ENCODE measurements at places on chromosomes 4 and X.

DNA sequence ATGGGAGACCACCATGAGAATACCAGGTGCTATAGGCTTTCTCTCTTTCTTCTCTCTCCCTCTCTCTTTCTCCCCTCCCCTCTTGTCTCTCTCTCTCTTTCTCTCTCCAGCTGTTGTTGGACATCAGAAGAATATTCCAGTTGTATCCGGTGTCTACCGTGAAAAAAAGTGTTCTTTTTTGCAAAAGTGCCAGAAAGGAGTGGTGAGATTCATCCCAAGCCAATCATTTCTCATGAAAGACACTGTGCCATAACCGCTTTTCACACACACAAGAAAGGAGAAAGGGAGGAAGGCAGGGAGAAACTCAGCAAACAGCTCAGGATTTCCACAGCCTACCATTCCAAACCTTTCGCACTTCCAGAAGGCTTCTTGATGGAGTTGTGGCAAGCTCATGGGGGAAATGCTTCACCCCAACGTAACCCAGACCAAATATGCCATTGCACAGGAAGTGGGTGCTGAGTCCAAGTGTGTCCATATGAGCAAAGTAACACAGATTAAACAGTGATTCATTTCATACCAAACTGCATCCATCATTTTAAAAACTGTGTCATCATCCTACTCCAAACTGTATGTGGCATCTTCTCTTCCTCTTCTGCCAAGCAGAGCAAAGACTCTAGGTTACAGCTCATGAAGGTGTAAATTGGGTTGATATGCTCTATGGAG, 224.0 kb downstream of the APBB2 start:
- peak; percentile 98 for DNase-seq

DNA sequence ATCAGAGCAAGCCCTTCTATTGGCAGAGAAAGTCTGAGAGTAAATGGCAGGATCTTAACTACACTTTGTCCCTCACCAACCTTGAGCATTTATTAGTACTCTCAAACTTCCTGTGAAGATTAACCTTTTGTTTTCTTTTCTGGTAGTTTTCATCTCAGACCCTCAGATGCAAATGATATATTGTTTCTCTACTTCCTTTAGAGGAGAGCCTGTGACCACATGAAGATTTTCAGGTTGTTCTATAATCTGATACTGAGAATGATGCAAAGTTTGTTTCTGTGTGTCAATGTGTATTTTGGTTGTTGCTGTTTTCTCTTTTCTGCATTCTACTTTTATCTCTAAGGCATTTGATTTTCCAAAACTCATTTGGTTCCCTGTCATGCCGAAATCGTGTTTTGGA, 165.8 kb upstream of the CYSLTR1 start:
- no peak for DNase-seq

DNA sequence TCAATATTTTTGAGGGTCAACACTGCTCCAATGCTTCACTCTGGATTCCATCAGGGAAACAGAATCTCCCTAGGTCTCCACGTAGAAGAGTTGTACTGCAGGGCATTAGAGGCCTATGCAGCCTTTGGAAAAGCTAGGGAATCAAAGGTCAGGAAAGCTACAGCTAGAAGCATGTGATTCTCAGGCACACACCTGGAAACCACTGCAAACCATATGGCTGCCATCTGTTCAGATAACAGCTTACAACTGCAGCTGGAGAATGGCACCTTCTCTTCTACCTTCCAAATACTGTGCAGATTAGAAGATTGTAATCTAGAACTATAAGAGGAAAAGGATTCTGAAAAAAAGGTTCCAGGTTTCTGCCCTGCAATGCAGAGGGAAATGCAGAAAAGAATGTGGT, 60.6 kb downstream of the BTC start:
- no peak for DNase-seq

- no peak for DNase-seq
Observed at GRCh38 chr4:16237715-16238114, 11.4 kb upstream of the TAPT1 start.

- DNase-seq: no peak
Observed at GRCh38 chr4:106454581-106454980, 86.0 kb upstream of the GIMD1 start.

DNA sequence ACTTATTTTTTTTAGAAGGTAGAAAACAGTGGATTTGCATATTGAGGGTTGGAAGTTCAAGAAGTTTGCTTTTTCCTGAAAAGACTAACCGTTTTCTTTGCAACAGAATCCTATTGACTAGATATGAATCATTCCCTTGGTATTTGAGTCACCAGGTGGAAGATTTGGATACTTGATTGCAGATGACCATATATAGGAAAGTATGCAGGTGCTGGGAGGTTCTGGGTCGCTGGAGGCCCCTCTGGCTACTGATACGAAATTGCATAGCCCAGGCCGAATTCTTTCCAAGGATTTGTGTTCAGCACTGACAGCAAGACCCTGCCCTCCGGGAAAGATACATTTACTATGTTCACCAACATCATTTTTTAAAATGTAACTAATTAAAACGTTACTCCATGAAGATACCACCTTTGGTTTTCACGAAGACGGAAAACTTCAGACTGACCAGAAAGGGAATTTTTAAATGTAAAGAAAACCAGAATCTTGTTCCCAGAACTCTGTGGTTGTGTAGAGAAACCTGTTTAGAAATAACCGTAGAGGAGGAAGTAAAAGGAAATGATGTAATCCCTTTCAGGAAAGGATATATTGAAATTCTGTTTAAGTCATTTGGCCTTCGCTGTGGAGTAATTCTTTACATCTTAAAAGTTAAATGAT, 946 bp downstream of the ANXA3 start:
- DNase-seq: no peak

GRCh38 chrX:2226182-2226581, 274.6 kb downstream of the DHRSX start:
- no peak for DNase-seq

DNA sequence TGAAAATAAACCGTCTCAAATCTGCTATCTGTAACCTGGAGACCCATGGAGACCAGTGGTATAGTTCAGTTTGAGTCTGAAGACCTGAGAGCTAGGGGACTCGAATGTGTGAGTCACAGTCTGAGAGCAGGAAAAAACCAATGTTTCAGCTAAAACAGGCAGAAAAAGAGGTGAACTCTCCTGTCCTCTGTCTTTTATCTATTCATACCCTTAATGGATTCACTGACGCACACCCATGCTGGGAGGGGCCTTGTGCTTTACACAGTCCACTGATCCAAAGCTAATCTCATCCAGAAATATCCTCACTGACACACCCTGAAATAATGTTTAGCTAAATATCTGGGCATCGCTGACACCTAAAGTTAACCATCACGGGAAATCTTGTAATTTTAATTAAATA, 297.9 kb downstream of the GPM6A start:
- DNase-seq: no peak

- no peak for DNase-seq
Observed at GRCh38 chr4:42633605-42634388, 23.1 kb downstream of the ATP8A1 start.

DNA sequence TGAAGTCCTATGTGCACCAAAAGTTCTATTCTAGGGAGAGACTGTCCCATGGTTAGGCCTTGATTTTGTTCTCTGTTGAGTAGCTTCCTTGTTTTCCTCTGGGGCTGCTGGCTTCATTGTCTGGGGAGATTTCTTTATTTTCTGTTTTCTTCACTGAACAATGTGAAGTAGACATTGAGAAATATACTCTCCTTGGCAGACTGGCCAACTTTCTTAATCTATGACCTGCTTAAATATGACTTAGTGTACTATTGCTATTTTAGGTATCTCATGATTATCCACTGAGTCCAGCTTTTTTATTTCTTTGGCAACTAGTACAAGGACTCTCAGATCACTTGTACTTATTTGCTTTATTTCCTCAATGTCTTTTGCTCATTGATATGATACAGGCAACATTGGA, 1594.6 kb downstream of the ARAP2 start:
- DNase-seq: no peak

DNA sequence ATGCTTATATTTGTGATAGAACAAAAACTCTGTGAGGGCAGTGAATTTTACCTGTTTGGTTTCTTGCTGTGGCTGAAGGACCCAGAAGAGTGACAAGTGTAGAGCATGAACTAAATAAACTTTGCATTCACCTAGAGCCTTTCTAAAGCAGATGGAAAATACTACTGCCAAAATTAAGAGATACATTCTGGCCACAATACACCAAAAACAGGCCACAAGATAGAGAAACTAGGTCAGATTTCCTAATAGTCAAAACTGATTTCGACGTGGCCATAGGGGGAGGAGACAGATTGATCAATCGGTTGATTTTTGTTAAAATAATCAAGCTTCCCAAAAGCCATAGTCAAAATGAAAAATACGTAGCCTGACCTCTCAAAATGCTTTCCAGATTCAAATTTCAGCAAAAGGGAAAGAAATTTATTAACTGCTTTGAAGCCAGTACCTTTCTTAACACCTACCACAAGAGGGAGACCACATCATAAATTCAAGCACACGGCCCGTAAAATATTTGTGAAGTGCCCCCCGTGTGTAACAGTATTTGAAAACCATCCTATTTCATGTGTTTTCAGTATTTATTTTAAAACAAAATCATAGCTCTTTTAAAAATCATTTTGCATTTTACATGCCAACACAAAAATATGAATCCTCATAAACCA, 132.4 kb downstream of the CORIN start:
- DNase-seq: no peak

DNA sequence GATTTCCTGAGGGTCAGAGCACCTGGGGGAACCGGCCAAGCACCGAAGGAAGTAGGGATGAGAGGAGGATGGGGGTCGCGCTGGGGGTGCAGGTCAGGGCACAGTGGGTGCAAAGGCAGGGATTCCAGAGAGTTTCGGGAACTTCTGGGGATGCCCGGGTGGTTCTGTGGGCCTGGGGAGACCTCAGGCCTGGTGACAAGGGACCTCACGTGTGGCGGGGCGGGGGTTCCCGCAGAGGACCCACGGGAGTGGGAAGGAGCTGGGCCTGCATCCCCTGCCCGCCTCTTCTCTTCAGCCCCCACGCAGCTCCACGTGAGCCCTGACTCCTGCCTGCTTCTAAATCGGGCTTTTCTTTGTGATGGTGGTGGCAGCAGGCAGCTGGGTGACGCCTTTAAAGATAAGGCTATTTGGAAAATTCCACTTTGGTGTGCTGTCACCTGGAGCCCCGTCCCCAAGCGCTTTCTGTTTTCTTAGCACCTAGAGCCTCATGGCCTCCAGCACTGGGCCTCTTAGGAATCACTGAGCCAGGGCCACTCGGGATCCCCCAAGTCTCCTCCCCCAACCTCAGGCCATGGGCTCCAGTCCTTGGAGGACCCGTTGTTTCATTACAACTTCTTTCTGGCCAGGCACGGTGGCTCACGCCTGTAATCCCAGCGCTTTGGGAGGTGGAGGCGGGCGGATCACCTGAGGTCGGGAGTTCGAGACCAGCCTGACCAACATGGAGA, 7.1 kb upstream of the TBC1D14 start:
- no peak for DNase-seq

DNA sequence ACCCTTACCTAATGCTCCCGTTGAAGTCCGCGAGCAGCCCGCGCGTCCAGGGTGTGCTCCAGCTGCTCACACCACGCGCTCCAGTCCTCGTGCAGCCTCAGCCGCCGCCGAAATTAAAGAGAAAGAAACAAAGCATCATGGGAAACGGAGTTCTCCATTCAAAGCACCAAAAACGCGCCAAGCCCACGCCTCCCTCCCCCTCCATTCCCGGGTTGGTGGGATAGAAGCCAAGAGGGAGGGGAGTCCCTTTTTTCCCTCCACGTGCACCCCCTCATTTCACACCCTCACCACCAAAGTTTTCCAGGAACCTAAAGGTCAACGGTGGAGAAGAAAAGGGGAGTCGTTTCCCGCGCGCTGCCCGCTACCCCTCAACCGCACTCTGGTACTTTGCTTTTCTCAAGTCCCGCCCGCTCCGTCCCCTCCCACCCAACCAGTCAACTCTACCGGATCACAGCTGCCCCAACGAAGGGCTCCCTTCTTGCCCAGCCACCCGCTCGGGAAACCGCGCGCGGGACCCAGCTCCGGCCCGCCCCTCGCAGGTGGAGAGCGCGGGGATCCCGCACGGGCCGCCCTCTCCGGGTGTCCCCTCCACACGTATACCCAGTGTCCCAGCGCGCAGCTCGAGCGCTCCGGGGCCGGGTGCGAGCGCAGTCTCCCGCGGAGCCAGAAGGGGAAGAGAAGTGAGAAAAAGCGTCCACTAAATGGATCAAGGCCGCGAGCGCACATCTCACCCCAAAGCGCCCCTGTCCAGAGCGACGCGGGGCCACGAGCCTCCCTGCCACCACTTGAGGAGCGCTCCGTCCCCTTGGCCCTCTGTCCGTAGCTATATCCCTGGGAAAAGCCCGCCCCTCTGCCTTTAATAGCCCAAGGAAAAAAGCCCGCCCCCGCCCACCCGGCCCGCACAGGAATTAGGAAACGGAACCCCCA, 65.1 kb upstream of the CCDC160 start:
- peak; percentile 30 for DNase-seq

DNA sequence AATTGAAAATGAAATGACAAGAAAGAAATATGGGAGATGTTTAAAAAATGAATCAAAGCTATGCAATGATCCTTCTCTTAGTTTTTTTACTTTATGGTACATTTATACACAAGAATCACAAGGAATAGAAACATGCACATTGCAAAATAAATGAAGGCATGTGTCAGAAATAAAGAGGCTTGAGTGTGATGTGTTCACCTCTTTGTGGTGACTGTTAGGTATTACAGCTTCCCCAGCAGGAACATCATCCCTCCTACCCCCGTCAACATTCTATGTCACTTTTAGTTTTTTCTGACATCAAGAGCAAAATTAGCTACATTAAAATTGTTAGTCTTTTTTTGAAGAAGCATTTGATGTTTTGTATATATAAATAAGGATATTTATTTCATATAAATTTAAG, 214.8 kb downstream of the SLC4A4 start:
- peak; percentile 10 for DNase-seq

- DNase-seq: no peak
Observed at GRCh38 chrX:98057176-98057575, 1173.5 kb downstream of the RPA4 start.

GRCh38 chrX:8721536-8721935, 10.4 kb downstream of the ANOS1 start:
- no peak for DNase-seq

GRCh38 chr4:40576651-40577480, 52.8 kb downstream of the RBM47 start:
- peak; percentile 65 for DNase-seq

DNA sequence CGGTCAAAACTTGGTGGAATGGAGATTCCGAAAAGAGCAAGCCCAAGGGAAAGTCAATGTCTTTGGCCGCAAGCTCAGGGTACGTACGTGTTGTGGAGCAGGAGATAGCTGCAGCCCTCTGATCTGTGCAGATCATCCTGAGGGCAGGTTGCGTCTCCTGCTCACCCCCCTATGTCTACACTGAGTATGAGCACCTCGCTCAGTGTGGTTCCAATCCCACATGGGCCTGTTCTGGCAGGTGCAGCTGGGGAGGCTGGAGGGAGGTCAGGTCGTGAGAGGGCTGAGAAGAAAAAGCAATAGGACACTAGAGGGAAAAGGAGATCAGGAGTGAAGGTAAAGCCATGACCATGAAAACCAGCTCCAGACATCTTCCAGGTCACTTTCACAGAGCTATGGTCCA, 142.1 kb downstream of the DCTD start:
- no peak for DNase-seq

- no peak for DNase-seq
Observed at GRCh38 chrX:150845091-150845490, 53.4 kb downstream of the CD99L2 start.

GRCh38 chr4:138056541-138056940, 185.6 kb downstream of the SLC7A11 start:
- DNase-seq: no peak

- no peak for DNase-seq
Observed at GRCh38 chr4:84159762-84160161, 339.3 kb downstream of the NKX6-1 start.

Data from HS-5 (cell line).